ENCODE measurements at places on chromosomes 2 and 18.
A peak's percentile ranks its signal among the peaks of the same experiment; 100 is the strongest.

DNA sequence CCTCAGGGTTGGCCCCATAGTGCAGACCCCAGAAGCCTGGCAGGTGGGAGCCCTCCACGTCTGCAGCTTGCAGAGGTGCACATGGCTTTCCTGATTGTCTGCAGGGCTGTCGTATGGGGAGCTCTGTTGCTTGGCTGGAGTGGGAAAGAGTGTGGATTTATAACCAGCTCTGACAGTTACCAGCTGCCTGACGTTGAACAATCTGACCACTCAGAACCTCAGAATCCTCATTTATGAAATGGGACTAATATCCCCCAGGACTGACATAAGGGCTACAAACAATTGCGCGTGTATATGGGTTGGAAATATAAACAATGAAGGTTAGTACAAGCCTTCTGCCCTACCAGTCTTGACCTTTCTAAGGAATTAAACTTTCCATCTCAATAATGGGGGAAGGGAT lies 13.9 kb upstream of the PXDN start:
- DNase-seq, result no peak

GRCh38 chr2:40584432-40584831 lies 132.5 kb upstream of the SLC8A1 start:
- no peak for DNase-seq

DNA sequence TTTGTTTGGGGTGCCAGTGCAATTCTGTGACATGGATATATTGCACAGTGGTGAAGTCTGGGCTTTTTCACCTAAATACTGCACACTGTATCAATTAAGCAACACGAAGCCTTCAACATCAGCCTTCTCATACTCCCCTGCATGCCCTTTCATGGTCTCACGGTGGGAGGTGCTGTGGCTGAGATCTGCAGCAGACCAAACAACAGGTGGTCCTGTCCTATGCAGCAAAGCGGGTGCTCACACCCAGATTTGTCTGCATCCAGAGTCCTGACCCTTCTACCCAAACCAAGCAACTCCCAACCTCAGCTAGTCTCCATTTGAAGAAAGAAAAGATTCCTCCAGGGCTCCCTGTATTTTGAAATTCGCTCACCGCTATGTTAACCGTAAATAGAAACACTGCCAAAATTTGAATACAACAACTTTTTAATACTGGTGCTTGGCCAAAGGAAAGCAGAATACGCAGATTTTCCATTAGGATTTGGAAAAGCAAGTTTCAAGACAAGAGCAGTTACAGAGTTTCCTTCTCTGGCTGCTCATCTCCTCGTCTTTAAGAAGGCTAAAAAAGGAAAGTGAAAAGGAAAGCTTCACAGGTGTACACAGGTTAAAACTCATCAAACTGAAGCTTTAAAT lies 34.9 kb downstream of the FAM168B start:
- DNase-seq, result no peak

GRCh38 chr2:218879776-218880101 lies 913 bp upstream of the WNT10A start:
- no peak for DNase-seq

- no peak for DNase-seq
Measured at GRCh38 chr2:205869439-205869838, 187.1 kb downstream of the NRP2 start.

- DNase-seq, result no peak
Measured at GRCh38 chr2:240564561-240565332, 3.5 kb upstream of the RNPEPL1 start.

DNA sequence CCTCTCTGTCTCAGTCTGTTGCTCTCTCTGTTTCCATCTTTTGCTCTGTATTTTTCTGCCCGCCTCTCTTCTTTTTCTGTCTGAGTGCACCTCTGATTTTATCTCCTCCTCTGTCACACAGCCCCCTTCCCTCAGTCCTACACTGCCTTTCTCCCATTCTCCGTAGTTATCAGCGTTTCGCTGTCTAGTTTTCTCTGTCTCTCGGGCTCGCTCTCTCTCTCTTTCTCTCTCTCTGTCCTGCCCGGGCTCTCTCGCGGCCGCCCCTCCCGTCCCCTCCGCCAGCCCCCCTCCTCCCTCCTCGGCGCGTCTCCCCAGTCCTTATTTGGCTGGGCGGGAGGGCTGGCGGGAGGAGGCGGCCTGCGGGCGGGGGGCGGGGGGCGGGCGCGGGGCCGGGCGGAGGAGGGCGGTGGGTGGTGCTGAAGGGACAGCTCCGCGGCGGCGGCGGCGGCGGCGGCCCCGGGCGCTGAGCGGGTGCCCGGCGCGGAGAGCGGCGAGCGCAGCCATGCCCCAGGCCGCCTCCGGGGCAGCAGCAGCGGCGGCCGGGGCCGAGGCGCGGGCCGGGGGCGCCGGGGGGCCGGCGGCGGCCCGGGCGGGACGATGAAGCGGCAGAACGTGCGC lies at the start of gene KCNK3:
KCNK3 (plus strand) TSS at position 444 of the 618 bp plus-strand sequence; CDS start at position 598, 154 bp downstream.
- peak; percentile 65 for DNase-seq

GRCh38 chr18:77106331-77106730 lies 26.3 kb downstream of the MBP start:
- DNase-seq, result no peak

DNA sequence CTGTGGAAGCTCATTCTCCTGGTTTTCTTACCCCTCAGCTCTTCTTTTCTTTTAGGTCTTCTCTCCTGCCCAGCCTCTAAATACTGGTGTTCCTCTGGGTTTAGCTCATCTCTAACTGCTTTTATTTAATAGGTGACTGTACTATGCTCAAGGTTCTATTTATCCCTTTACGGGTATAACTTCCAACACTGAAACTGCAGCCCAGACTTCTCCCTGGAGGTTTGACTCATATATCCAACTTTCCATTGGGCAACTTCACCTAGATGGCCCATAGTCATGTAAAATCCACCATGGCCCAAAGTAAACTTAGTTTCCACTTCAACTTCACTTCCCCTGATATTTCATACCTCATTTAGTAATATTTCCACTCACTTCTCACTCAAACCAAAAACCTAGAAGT lies 273.1 kb downstream of the PLCL1 start:
- DNase-seq, result no peak

- no peak for DNase-seq
Measured at GRCh38 chr2:241443486-241444223, 64.7 kb downstream of the STK25 start.

GRCh38 chr2:85780316-85781012 lies 26.7 kb downstream of the ATOH8 start:
- no peak for DNase-seq

GRCh38 chr2:52879561-52879960 lies 888.0 kb upstream of the CHAC2 start:
- DNase-seq, result no peak

DNA sequence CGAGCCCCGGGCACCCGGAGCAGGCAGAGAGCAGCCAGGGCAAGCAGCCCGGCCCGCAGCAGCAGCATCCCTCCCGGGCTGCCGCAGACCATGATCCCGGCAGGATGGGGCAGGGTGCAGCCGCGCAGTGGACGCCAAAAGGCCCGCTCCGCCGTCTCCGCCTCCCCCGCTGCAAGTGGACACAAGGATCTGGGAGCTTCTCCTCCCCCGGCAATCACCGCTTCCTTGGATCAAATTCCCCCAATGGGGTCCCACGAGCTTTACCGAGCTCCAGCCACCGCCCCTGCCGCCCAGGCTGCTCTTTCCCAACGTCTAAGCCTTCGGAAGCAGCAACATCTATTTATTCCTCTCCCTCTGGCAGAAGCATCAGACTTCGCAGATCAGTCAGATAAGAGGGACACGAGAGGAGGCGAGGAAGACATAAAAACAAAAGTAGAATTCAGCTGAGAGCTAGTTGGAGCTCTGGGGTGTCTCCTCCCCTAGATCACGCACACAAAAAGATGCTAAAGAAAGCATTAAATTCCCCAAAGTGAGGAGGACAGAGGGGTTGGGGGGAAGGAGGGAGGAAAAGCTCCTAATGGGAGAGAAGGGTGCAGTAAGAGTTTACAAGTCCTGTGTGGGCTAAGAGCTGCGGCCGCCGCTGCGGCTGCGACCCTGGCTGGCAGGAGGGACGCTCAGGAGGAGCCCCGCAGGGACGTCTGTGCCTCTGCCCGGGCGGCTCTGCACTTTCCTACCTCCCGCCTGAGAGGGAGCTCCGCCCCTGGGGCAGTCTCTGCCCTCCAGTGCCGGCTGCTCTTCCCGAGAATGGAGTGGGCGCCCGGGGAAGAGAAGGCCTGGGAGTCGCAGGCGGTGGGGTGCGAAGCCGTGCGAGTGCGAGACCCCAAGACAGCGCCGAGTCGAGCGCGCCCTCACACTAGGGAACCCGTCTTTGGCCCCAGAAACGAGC lies at the start of gene FRZB:
FRZB (minus strand) TSS at position 177 of the 946 bp plus-strand sequence; CDS start at position 92, 85 bp downstream.
- DNase-seq, result peak; percentile 59

- DNase-seq, result no peak
Measured at GRCh38 chr2:91839904-91840868, 3031.0 kb upstream of the TEKT4 start.

DNA sequence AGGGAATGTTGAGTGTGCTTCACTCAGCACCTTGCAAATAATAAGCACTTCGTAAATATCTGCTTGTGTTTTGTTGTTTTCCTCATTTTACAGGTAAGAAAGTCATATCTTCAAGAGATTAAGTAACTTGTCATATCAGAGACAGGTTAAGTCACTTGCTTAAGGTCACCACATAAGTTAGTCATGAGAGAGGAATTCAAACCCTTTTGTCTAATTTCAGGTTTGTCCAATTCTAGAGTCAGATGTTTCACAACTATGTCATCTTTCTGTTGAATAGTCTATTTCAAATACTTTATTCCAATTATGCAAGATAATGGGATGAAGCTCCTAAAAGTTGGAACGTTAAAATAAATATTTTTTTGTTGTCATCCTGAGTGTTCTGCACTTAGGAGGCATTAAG lies 13.5 kb upstream of the CUL3 start:
- DNase-seq, result no peak

- DNase-seq, result no peak
Measured at GRCh38 chr2:233030-233429, 30.8 kb downstream of the SH3YL1 start.

DNA sequence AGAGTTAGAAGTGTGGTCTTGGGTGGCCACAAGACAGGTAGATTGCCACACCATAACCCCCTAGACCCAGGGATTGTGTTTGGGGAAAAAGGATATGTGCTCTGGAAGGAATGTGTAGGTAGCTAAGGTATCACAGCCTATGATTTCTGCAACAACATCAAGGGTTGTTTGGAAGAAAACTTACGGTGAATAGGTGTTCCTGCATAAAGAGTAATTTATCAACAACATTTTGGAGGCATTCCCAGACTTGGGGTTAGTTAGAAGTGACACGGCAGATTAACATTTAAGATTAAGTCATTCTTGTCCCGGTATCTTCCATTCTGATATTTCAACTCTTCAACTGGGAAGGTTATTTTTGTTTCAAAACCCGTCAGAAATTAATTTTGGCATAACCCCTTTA lies 65.5 kb downstream of the SPP2 start:
- no peak for DNase-seq

GRCh38 chr2:18339326-18339725 lies 221.1 kb downstream of the RDH14 start:
- DNase-seq, result no peak
